Activated CD4-positive, alpha-beta T cell treated with anti-CD3 and anti-CD28 coated beads, Interleukin-2, amount 50 U/mL, for 16 hours (primary cell): ENCODE measurements at places on chromosomes 12 and 14.

DNA sequence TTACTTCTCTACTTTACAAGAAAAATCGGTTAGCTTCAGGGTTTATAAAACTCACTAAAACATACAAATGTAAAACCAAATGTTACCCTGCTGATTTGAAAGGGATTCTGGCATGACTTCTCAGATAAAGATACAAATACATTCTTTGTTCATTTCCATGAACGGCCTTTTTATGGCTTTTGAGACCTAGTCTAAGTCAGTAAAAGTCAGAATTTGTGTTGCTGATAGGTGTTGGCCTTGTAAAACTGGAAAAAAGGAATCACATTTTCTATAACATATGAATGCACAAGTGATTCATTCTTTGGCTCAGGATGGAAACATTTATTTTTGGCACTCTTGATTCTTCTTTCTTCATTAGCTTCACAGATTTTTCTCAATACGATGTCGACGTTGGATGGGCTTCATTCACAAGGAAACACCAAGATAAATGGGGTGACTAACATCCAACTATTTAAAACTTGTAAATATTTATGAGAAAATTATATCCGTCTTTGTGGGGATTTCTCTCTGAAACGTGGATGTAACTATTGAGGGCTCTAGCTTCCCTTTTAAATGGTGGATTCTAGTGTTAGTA, 27.0 kb upstream of the CPM start:
- no peak for DNase-seq

DNA sequence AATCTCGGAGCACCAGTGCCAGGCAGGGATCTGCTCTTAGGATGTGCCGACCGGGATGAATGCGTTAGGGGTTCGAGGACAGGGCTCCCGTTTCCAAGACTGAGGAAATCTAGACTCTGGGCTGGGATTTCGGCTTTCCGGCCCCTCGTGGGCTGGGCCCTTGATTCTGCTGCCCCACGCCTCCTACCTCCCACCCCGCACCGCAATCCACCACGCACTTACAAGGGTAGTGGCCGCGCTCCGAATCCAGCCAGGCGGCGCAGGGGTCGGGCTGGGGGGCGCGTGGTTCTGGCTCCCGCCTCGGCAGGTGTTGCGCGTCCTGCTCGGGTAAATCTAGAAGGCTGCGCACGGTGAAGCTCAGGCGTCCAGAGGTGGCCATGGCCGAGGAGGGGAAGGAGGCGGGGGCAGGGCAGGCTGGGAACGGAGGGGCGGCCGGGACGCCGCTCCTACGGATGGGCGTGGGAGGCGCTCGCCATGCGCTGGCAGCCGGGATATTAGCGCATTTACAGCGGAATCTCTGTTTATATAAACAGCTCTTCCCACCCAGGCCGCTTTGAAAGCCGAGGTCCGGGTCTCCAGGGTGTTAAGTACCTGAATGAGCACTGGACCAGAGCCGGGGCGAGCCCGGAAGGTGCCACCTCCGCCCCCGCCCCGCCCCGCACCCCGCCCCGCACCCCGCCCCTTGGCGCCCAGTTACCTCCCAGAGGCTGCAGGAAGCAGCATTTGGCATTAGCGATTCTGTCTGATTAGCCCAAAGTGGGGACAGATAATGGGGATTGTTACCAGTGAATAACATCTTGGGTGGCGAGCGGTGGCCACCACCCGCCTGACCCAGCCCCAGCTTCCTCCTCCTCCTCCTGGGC, at the start of gene NKX2-8:
Gene NKX2-8 (minus strand): TSS at position 604 of the 863 bp plus-strand sequence. CDS start 225 bp downstream, at position 379.
- no peak for DNase-seq

GRCh38 chr12:42010715-42011114, 134.0 kb downstream of the GXYLT1 start:
- no peak for DNase-seq

DNA sequence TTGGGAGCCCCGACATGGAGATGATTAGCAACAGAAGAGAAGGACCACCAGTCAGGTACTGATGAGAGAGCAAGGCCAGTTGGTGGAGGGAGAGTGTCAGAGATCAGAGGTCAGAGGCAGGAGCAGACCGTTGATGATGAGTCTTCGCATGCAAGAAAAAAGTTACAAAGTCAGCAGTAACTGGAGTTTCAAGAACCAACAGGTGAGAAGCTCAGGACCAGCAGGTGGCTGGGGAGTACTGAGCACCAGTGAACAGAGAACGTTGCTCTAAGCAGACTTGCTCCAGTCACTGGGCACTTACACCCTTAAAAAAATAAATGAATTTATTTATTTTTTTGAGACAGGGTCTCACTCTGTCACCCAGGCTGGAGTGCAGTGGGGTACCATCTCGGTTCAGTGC, 44.5 kb upstream of the KCNA1 start:
- DNase-seq, result no peak

DNA sequence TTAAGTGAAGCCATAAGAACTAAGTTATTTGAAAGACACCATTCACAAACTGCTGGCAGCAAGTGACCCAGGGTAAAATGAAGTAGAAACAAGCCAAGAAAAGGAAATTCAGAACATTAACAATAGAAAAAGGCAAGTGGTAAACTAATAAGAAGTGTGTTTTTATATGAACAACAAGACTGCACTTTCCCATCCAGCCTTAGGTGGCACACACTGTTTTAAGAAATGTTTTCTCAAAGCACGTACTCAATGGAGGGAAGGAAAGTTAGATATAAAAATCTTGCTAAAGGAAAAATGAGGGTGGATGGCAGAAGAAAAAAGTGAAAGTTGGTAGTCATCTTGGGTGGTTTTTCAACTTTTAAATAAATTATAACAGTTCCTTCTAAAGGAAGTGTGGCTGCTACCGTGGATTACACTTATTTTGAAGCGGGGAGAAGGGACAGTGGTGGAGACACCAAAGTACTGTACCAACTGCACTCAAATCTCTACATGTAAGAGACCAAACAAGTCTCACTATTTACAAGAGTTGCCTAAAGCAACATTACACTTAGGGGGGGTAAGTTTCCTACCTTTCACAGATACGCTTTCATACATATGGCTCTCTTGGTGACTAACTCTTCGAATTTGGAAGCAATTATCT, 58.8 kb downstream of the SEL1L start:
- DNase-seq, result no peak

GRCh38 chr14:34498684-34499412, 36.8 kb upstream of the SPTSSA start:
- peak; percentile 2 for DNase-seq

DNA sequence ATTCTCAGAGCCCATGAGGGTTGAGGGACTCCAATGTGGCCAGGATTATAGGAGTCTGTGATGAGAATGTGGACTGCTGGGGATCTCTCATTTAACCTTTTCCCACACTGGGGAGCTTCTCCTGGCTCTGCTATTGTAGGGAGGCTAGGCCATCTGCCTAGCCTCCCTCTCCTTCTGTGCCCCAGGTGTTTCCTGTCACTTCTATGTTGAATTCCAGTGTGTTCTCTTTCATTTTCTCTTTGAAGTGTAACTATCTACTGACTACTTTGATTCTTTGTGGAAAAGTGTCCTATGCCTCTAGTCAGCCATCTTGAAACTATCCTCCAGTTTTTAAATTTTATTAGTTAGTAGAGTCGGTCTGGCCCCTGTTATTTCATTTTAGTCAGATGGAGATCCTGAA, 53.4 kb upstream of the ABCD2 start:
- DNase-seq, result no peak

DNA sequence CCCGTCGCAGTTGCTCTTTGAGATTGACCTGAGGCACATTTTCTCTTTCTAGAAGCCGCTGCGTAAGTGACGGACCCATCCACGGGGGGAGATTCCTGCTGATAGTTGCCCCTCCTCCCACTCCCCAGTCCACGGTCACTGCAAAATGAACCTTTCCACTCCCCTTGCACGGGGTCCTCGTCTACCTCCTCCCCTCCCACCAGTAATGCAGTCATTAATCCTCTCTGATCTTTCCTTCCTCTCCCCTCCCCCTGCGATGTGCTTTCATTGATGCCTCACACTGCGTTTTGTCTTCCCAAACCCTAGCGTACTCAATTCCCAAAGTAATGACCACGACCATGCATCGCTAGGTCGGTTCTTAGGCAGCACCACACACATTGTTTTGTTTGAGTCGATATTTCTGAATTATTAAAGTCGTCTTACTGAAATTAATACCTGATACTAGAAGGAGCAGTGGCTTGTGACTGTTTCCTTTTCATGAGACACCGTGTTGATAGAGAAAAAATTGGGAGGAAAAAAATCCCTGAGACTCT, 857 bp downstream of the ETNK1 start:
- DNase-seq, result peak; percentile 23
